ENCODE measurements at places on chromosomes 11 and 22.

DNA sequence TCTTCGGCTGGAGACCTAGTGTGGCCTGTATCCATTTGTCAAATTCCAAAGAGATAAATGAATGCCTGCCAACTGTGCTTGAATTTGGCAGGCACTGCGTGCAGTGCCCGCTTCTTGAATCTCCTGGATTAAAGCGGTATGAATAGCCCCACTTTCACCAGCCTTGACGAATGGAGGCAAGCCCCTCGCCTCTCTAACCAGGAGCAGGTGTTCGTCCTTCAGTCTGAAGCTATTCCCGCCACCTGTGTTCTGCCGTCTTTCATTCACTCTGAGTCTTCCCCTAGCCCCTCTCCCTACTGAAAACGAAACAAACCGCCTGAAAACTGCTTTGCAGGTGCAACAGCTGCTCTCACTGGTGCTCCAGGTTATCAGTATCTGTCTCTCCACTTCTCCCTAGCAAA lies 11.2 kb downstream of the NLRP14 start:
- no peak for DNase-seq

DNA sequence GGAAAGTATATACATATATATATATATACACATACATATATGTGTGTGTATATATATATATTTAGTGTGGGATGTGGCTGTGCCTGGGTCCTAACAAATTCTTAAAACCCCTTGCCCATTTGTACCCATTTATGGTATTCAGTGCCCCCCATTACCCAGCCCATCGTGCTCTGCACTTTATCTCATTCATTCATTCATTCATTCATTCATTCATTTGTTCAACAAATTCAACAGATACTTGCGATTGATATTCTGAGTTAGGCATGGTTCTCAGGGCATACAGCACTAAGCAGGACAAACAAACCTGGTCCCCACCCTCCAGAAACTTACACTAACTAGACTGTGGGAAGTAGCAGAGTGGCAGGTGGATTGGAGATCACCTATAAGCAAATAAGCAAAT lies 56.6 kb upstream of the LMO2 start:
- DNase-seq, result no peak

GRCh38 chr11:27443746-27444507 lies 28.7 kb downstream of the LGR4 start:
- peak; percentile 42 for DNase-seq

- no peak for DNase-seq
These were observed at the start of gene APOL1 for GRCh38 chr22:36252754-36253522. TSS of gene APOL1 (plus strand) at chr22:36253133. CDS start at chr22:36254956, 1,823 bp downstream.

DNA sequence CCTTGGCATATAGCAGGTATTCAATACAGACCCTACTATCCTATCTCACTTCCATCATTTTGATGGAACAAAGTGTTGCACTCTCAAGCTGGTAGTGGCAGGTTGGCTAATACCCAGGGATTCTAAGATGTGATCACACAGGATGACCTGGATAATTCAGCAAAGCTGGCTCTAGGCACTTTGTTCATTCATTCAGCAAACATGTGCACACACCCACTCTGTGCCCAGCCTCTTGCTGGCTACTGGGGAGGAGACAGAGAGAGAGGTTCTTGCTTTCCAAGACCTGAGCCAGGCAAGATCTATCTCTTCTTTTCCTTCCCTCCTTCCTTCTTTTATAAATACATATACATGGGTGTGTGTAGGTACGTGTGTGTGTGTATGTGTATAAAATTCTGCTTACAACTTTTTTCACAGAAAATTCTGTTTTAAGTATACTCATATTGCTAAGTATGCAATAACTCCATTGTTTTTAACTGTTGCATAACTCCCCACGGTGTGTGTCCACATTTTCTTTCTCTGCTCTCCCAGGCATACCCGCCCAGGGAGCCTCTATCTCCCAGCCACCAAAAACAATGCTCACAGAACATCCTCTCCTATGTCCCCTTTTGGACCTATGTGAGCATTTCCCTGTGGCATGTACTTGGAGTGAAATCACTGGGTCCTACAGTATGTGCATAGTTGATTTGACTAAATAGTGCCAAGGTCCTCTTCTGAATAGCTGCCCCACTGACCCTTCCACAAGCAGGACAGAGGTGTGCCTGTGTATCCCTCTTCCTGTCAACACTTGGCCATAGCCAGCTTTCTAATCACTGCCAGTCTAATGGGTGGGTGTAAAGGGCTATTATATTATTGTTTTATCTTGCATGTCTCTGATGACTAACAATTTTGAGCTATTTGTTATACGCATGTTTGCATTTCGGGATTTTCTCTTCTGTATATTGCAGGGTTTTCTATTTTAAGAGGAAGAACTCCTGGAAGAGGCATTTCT lies 27.5 kb downstream of the CLPB start:
- DNase-seq, result no peak

Data from NCI-H1436 (cell line).